SIG-M5 (cell line): ENCODE measurements at places on chromosomes 2 and 18.

DNA sequence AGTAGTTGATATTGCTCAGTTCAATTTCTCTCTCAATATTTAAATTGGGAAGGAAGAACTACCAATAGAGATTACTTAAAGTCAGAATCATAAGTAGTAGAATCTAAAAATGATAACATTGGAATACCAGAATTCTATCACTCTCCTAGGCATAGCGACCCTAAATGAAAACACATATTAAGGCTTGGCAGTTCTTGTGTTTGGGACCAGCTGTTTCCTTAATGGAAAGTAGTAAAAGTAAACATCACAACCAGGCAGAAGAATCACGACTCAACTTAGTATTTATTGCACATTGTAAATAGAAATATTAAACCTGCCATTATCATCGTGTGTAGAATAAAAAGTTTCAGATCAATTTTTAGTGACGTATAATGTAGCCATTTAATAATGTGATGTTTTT is 117.5 kb downstream of the SPHKAP start:
- DNase-seq: no peak

DNA sequence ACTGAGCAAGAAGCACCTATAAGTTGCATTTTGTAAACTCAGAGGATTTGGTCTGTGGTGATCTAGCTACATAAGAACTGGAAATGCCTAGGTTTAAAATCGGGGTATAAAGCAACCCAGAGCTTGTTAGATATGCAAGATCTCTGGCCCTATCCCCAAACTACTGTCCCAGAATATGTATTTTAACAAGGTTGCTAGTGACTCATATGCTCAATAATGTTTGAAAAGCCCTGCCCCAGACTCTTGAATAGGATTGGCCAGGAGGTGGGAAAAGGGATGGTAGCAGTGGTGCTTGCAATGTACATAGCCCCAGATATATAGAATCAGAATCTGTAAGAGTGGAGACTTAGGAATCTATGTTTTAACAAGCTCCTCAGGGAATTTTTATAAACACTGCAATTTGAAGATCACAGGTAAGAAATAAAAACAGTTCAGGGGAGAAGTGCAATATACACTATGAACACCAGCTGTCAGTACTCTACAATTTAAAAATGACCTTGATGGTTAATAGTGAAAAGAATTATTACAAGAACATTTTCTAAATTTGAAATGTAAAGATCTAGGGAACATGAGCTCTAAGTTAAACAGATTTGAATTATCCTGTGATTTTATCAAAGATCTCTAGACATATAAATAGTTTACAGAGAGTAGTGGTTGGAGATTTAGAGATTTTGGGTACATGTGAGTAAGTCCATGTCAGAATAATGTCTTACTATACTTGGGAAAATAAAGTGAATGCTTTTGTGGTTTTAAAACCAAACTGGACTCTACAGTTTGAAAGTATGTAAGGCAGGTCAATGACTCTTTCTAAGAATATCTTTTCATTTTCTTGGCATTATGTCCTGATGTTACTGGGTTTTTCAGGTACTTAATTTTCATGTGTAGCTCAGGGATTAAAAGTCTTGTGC is 7.7 kb upstream of the MMADHC start:
- no peak for DNase-seq

- no peak for DNase-seq
These were observed 63.4 kb downstream of the MREG start for GRCh38 chr2:215949991-215950404.

GRCh38 chr18:3789525-3789924 is 339.6 kb downstream of the TGIF1 start:
- no peak for DNase-seq

DNA sequence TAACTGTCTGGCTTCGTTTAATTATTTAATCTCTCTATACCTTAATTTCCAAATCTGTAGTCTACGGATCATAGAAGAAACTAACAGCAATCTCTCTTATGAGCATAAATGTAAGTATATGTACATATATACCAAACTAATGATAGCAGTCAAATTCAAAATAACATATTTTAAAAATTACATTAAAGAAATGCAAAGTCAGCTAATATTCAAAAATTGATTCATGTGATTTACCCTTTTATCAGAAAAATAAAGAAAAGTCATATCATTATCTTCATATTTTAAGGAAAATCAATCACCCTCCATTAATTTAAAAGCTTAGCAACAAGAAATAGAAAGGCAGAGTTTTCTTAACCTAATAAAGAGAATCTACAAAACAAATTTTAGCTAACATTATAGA is 575.9 kb downstream of the IRS1 start:
- no peak for DNase-seq

- no peak for DNase-seq
These were observed 28.2 kb downstream of the OSBPL1A start for GRCh38 chr18:24369426-24369825.

DNA sequence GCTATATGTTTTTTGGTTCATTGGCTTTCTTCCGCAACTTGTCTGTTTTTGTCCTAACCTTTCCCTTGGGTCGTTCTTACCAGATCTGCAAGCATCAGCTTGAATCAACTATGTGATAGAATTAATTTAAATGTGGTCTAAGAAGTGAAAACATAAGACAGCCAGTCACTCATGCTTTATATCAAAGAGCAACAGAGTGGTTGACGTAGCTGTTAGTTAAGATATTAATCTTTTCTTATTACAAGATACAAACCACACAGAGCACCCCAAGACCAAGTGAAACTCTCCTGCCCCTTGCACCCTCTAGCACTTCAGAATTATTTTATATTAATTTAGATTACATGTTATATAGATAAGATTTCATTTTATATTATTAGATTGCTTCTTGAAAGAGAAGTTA is 15.2 kb downstream of the IL18RAP start:
- DNase-seq: no peak

- no peak for DNase-seq
These were observed 145.2 kb upstream of the MMADHC start for GRCh38 chr2:149732730-149733290.

DNA sequence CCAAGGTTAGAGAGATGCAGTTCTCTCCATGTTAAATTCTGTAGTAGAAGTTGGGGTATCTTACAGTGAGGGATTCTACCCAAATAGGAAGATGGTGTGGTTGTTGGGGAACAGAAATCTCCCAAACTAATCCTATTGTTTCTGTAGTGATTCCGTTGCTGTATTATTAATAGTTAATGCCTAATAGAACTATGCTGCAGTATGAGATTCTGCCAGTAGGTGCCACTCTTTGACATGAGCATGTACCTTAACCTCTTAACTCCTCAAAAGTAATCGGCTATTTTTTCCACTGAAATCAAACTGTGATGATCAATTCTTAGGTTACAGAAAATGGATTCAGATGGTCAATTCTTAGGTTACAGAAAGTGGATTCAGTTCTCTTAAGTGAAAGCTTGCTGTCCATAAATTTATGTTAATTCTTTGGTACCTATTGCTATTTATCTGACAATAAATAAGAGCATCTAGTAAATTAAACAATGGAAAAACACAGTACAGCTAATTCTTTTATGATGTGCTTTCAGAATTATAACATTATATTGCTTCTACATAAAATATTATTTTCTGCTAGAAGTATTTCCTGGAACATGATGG is 97.9 kb upstream of the DLX2 start:
- DNase-seq: no peak

DNA sequence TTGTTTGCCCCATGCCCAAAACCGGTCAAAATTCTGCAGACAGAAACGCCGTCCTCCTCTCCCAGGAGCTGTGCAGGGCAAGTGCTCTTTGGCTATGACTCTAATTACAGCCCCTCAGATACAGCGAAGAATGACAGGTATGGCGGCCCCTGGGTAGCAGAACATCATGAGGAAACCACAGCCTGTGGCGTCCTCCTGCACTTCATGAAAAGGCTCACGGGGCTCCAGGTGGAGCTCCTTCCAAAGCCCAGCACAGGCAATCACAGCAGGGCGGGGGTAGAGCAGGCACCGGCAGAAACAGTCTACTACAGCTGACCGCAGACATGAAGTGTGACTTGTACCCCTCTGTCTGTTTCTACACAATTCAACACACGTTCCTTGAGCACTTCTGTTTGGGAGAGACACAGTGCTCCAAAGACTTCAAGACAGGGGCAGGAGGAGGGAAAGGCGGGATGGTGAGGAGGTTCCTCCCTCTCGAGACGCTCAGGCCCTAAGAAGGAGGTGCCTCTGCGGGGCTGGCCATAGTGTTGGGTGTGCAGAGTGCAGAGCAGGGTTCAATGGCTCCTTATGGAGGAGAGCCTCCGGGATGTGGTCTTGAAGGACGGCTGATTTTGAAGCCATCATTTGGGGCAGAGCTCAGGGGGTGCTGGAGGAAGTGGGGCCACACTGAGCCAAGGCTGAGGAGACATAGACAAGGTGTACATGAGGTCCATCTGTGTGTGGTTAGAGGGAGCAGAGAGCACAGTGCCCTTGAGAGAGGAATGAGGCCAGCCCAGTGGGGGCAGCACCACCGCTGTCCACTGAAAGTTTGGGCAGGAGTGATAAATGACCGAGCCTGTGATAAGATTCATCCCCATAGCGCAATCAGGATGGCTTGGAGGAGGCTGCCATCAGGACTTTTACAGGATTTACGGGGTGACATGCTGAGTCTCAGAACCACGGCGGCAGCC is 468.3 kb downstream of the EIPR1 start:
- no peak for DNase-seq

DNA sequence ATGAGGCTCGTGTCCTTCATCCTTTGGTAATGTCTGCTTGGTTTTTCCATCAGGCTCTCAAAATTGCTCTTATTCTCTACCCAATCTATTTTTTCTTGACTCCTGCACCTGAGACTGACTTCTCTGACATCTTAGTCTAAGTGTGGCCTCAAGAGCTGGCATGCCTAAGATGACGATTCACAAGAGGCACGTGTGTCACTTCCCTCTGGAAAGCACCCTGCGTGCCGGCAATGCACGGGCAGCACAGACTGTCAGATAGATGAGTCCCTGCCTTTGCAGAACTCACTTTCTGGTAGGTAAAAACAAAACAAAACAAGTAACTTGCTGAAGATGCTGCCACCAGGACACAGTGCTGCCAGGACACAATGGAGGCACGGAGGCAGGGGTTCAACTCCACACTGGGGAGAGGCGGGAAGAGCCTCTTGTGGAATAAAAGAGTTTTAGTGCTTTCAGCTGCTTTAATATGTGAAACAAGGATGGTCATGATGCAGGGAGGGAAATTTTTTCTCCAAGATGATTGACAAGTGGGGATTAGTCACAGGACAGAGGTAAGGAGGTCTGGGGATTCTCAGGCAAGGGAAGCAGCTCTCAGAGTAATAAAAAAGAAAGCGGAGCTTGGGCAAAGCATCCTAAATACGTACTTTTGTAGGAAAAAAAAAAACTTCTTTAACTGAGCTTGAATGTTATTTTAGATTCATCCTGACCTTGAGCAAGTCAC is 27.3 kb downstream of the CYB5A start:
- DNase-seq: no peak

- no peak for DNase-seq
These were observed 52.0 kb upstream of the CHAC2 start for GRCh38 chr2:53715568-53715967.

DNA sequence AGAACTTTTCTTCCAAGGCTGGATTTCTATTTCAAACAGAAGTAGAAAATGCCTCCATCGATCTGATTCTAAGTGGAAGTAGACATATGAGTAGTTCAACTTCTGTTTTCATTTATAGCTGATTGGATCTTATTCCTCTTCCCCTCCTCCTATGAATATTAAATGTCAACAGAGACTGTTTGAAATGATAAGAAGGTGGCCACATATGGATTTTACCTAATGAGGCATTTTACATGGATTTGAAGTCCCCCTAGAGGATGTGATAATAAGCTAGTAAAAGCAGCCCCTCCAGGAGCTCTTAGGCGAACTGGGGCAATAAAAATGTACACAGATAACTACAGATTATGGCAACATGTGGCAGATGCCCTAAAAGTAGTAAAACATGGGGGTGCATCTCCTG is 71.0 kb downstream of the UPP2 start:
- no peak for DNase-seq

GRCh38 chr2:113211226-113212105 is 37.7 kb downstream of the PSD4 start:
- no peak for DNase-seq

- no peak for DNase-seq
These were observed 289.5 kb upstream of the SIX3 start for GRCh38 chr2:44651974-44652373.

DNA sequence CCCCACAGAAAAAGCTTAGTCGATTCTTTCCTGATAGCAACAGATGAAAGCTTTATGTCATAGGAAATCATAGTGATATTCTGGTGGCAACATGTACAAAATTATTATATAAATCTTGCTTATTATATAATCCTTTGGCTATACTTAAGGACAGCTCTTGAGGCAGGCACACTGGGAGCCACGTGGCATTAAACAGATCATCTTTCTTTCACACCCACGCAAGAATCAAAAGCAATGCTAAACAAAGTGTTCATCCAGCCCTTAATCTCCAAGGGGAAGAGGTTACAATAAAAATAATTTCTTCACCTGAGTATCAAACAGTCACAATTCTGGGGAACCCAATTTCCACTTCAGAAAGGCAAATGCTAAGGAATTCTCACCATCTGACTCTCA is 57.8 kb downstream of the CYB5A start:
- no peak for DNase-seq

GRCh38 chr2:150426315-150426714 is 61.2 kb downstream of the RND3 start:
- no peak for DNase-seq

- no peak for DNase-seq
These were observed 48.6 kb downstream of the MYO7B start for GRCh38 chr2:127584047-127584446.

- no peak for DNase-seq
These were observed 176.4 kb downstream of the ANKRD44 start for GRCh38 chr2:197134206-197134605.

GRCh38 chr2:31051258-31052140 is 86.7 kb downstream of the GALNT14 start:
- DNase-seq: no peak

GRCh38 chr2:128521482-128521881 is 202.8 kb upstream of the HS6ST1 start:
- DNase-seq: no peak

GRCh38 chr2:31078579-31079105 is 59.6 kb downstream of the GALNT14 start:
- no peak for DNase-seq

DNA sequence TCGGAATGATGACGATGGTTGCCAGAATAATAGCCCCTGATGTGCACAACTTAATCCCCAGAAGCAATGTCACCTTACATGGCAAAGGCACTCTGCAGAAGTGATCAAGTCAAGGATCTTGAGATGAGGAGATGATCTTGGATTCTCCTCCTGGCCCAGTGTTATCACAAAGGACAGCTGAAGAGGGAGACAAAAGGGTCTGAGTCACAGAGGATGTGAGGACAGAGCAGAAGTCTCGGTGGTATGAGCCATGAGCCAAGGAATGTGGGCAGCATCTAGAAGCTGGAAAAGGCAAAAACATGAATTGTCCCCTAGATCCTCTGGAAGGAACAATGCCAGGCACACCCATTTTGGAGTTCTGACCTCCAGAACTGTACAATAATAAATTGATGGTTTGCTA is 358.5 kb downstream of the MYCN start:
- no peak for DNase-seq

GRCh38 chr18:48942554-48943261 is 8.1 kb downstream of the SMAD7 start:
- no peak for DNase-seq
